Glomerular endothelial cell (primary cell): ENCODE measurements at places on chromosomes 16 and 17. TPM values are rescaled to one million over a fixed set of nuclear protein-coding genes. Genes with fewer than 3 reads are reported as not detected.

CORO6 gene
- 2.7 and 13.0 TPM in 2 replicates for total RNA-seq

CEP95 gene
- total RNA-seq = 11.1 and 25.2 TPM in 2 replicates

ZNF624 gene
- total RNA-seq = 3.6 and 3.9 TPM in 2 replicates

AATK gene
- total RNA-seq = 7.3 and 8.9 TPM in 2 replicates

FOXF1 gene
- total RNA-seq = 10.6 and 11.6 TPM in 2 replicates

MYOCD gene
- total RNA-seq = 2.0 and 8.2 TPM in 2 replicates

G6PC1 gene
- total RNA-seq = not detected in 2 replicates

GFAP gene
- total RNA-seq = not detected in 2 replicates

TM4SF5 gene
- not detected in 2 replicates for total RNA-seq

TOB1 gene
- 8.2 and 10.8 TPM in 2 replicates for total RNA-seq

ITGAD gene
- not detected in 2 replicates for total RNA-seq

PPP1R1B gene
- total RNA-seq = not detected in 2 replicates

DDX5 gene
- 682 and 789 TPM in 2 replicates for total RNA-seq

ZC3H18 gene
- total RNA-seq = 20.1 and 31.0 TPM in 2 replicates

CA7 gene
- total RNA-seq = not detected in 2 replicates

KRTAP4-1 gene
- not detected in 2 replicates for total RNA-seq

CA4 gene
- total RNA-seq = 3.5 and 4.0 TPM in 2 replicates

EPX gene
- not detected in 2 replicates for total RNA-seq

SGCA gene
- not detected in 2 replicates for total RNA-seq

ATP2A1 gene
- 0.19 and 0.53 TPM in 2 replicates for total RNA-seq

COX6A2 gene
- total RNA-seq = not detected in 2 replicates

PIRT gene
- total RNA-seq = not detected in 2 replicates

NME3 gene
- 70.4 and 72.6 TPM in 2 replicates for total RNA-seq

VTN gene
- 0.05 TPM in 1 of 2 replicates, not detected in the other for total RNA-seq

OR3A2 gene
- not detected in 2 replicates for total RNA-seq

TBC1D3D gene
- 0.53 and 3.0 TPM in 2 replicates for total RNA-seq

EVI2A gene
- 0.53 and 1.2 TPM in 2 replicates for total RNA-seq

TNFRSF13B gene
- not detected in 2 replicates for total RNA-seq
